Stimulated activated CD4-positive, alpha-beta T cell treated with anti-CD3 and anti-CD28 coated beads, TNF-alpha, amount 100 ng/mL, for 1 hour (primary cell): ENCODE measurements at places on chromosomes 3 and 15.

DNA sequence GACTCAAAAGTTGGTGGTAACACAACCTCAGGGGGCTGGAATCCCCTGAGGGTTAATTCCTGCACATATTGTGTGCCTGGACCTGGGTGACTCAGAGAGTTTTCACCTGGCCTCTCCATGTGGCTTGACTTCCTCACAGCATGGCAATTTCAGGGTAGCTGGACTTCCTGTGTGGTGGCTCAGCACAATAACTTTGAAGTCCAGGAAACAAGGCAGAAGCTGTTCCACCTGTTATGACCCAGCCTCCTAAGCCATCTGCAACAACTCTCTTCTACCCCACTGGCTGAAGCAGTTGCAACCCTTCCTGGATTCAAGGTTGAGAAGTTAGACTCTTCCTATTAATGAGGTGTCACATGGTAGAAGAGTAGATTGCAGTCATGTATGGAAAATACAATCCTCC lies 58.4 kb downstream of the EDEM1 start:
- no peak for DNase-seq

- no peak for DNase-seq
Observed at GRCh38 chr15:68177742-68178141, 27.4 kb downstream of the CALML4 start.

GRCh38 chr15:77027697-77028450 lies 32.9 kb downstream of the PSTPIP1 start:
- no peak for DNase-seq

GRCh38 chr15:101664303-101664913 lies 12.2 kb upstream of the TM2D3 start:
- no peak for DNase-seq

- DNase-seq: no peak
Observed at GRCh38 chr3:189365609-189366564, 194.1 kb downstream of the TPRG1 start.

DNA sequence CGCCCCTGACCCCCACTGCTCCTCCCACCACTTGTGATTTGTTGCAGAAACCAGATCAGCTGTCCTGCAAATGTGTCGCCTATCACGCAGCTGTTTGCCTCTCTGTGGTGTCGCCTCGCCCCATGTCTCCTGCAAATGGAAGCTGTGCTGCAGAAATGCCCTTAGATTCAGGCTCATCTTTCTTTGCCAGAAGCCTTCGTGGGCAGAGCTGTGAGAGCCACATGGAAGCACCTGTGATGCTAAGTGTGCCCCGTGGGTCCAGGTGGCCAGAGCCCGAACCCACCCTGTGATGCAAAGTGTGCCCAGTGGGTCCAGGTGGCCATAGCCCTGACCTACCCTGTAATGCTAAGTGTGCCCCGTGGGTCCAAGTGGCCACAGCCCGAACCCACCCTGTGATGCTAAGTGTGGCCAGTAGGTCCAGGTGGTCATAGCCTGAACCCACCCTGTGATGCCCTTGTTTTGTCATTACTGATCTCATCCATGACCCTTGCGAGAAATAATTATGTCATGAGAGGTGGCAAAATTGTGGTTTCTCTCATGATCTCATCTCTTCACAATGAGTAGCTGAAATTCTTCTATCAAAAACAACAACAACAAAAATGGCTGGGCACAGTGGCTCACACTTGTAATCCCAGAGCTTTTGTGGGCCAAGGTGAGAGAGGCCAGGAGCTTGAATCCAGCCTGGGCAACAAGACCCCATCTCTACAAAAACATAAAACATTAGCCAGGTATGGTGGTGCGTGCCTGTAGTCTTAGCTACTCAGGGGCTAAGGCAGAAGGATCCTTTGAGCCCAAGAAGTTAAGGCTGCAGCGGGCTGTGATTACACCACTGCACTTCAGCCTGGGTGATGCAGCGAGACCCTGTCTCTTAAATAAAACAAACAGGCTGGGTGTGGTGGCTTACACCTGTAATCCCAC lies 187.4 kb downstream of the GOLGA6L6 start:
- DNase-seq: no peak
